ENCODE measurements at places on chromosomes 1 and 21. TPM values are rescaled to one million over a fixed set of nuclear protein-coding genes. Genes with fewer than 3 reads are reported as not detected.

- no peak for DNase-seq
Measured at GRCh38 chr1:1365875-1366698, 7.7 kb upstream of the MXRA8 start.

- DNase-seq: no peak
Measured at GRCh38 chr1:44663417-44663816, 10.9 kb downstream of the TMEM53 start.

DNA sequence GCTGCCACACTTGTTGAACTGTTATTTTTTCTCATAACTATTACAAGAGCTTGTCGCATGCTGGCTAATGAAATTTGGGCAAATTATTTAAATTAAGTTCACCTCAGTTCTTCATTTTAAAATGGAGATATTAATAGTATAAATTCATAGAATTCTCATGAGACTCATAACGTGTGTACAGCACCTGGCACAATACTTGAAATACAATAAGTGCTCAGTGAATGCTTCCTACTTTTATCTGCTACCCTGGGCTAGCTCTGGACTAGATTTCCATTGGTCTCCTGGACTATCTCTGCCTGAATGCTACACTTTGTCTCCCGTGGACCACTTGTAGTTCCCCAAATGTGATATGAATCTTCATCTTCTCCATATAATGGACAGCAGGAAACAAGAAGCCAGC is 919 bp downstream of the SLAMF6 start:
- no peak for DNase-seq

DNA sequence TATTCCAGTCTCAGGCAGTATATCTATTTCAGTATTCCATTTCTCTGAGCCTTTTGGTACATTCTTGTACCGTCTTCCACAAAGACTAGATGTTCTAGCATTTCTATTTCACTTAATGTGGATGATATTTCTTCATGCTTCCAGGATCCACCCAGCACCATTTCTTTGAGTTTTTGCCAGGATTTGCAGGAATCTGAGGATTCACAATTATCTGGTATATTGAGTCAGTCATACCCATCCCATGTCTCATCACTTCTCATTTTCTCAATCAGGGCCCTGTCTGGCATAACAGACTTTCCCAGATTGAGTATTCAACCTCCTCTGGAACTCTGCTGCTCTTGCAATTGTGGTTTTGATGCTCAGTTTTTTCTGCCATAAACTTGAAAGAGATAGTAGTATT is 20.9 kb upstream of the COL11A1 start:
- no peak for DNase-seq

GRCh38 chr21:39319251-39319756 is 5.9 kb upstream of the BRWD1 start:
- no peak for DNase-seq

Gene KLF17
- not detected for total RNA-seq

Gene GPR61
- not detected for total RNA-seq

DNA sequence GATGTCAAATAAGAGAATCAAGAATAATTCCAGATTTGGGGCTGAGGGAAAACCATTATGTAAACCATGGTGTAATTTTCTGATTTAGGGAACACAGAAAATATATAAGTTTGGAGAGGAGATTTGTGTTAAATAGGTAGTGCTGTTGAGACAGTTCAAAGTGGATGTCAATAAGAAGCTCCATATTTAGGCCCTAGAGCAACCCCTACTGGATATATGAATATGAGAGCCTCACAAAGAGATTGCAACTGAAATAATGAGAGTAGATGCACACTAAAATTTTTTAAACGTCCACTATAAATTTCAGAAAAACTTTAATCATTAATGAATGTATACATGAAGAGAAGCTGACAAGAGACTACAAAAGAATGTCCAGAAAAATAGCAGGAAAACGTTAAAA is 1447.8 kb upstream of the PRMT6 start:
- no peak for DNase-seq

- DNase-seq: no peak
Measured at GRCh38 chr1:58836408-58836807, 52.6 kb upstream of the JUN start.

- no peak for DNase-seq
Measured at GRCh38 chr1:20153000-20153418, 13.9 kb downstream of the PLA2G2F start.

GRCh38 chr21:46027851-46028493 is 46.4 kb downstream of the COL6A1 start:
- no peak for DNase-seq

GRCh38 chr1:175148068-175148467 is 44.5 kb downstream of the KIAA0040 start:
- DNase-seq: no peak

DNA sequence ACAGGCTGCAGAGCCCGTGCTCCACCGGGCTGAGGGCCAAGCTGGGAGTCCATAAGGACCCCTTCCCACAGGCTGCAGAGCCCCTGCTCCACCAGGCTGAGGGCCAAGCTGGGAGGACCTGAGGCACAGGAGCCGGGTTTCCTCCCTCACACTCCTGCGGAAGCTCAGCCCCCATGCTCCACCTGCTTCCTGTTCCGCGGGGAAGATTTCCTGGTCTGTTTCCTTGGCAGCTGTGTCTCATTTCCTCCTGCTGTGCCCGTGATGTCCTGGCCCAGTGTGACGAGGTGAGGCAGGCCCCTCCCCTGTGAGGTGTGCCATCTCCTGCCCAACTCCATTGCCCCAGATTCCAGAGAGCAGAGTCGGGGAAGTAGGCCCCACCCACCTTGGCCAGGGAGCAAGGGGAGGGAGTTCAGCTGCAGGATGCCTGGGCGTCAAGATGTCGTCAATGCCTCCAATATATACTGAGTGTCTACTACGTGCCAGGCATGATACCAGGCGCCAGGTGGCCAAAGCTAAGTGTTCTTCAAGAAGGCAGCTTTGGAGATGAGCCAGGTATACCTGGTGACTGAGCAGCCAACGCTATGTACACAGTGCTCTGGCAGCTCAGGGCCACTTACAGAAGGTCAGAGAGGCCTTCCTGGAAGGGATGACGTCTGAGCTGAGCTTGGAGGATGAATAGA is 58.8 kb downstream of the NAV1 start:
- no peak for DNase-seq

DNA sequence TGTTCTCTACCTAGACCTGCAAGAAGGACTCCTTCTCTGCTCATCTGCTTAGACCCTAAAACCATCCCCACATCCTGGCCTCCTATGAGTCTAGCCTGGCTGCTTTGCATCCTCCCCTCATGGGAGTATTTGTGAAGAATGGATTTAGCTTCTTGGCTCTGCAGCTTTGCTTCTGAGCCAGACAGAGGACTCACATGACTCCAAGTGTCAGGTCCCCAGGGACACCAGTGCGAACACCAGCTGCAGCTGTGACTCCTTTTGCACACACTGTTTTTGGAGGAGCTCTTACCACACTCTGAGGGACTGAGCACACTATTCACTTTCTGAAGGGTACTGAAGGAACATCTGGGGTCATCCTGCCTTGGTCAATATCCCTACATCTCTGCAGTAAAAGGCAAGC is 131.8 kb upstream of the SGIP1 start:
- no peak for DNase-seq

- no peak for DNase-seq
Measured at GRCh38 chr1:237817277-237817676, 73.4 kb downstream of the ZP4 start.

Gene HEYL
- total RNA-seq: 4.8 TPM

DNA sequence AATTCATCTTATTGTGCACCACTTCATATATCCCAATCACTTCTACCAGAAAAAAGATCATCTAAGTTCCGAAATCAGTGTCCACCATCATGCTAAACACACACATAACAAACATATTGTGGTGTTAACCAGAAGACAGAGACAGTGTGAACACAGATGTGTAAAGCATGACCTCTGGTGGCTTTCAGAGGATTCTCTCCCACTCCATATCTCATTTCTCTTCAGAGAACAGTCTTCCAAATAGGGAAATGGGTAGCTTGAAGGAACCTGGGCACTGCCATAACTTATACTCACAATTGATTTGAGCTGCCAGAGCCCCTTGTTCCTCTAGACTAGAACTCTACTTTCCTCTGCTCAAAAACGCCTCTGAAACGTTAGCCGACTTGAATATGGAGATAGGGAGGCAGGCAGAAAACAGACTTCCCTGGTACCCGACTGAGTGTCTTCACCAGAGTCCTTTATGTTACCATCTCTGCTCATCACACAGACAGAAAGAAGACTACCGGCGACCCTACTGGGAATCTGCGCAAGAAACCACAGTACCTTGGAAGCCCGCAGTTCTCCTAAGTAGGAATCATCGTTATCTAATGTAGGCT is 1.8 kb upstream of the ELAPOR1 start:
- DNase-seq: no peak

DNA sequence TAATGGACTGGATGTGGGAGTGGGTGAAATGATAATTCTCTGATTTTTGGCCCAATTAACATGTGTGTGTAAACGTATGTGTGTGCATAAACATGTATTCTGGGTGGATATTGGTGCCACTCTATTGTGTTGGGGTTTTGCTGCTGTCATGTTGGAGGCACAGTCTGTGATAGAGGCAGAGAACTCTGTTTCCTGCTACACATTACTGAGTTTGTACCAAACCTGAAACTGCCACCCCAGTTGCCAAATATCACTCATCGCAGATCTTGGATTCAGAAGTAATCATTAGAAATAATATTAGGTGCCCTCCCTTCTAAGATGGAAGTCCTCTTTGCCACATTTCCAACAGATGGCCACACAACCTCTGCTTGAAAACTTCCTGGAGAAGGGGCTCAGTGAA is 13.8 kb downstream of the FASLG start:
- no peak for DNase-seq

DNA sequence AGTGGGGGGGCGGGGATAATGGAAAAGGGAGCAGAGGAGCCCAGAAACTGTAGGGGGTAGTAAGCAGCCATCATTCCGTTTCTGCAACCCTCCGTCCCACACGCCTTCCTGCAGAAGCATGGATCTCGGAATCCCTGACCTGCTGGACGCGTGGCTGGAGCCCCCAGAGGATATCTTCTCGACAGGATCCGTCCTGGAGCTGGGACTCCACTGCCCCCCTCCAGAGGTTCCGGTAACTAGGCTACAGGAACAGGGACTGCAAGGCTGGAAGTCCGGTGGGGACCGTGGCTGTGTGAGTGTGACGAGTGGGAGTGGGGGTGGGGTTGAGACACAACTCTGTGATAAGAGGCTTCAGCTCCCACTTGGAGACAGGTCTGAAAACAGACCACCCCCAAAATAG is 706 bp downstream of the CREB3L4 start:
- no peak for DNase-seq

DNA sequence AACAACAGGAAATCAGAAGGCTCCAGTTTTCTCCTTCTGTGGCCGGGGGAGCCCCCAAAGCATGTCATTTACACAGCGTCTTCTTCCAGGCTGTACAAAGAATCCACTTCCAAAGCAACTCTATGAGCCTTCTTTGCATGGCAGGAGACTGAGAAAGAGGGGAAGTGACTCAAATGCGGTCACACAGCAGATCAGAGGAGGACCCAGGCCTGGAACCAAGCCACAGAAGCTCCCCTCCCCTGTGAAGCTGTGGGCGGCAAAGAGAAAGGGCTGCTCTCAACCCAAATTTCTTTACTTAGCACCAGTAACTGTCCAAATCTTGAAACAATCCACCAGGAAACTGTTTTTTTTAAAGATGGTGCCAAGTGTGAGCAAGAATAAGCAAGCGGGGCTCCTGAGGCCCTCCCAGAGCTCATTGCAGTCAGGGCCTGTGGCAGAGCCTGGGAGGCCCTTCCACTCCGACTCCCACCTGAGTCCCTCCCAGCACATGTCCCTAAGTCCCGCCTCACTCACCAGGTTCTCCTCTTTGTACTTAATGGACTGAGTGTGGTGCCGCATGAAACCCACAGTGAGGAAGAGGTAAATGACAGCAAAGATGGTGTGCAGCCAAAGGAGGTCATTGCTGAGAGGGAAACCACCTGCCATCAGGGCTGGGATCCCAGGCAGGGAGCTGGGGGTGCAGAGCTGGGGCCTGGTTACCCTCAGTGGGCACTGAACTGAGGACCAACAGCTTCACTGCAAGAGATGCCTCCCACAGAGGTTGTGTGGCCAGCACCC is 15.9 kb downstream of the TMEM63A start:
- DNase-seq: no peak

Gene TBCE
- total RNA-seq: 27.3 TPM

DNA sequence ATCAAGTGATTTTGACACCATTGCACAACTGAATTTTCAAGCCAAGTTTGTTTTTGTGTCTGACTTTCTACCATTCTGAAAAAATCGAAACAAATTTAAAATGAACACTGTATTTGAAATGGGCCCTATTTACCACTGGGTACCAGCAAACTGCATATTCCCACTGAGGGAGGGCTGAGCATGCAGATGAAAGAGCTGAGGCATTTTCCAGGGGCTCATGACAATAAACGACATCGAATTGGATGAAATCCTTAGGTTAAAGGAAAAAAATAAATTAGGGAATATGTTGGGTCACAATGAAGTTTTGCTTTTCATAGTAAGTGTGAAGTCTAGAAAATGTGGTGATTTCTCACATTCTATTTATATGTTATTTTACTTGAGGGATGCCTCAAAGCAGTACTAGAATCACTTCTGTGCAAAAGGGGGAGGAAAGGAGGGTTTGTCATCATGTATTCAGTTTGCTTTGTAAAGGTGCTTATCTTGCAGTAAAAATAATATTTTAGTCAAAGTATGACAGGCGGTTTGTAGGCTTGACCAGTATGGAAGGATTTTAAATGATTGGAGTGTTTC is 11.2 kb downstream of the ZBTB18 start:
- no peak for DNase-seq

Gene LRRIQ3
- 1.4 TPM for total RNA-seq

Gene ERRFI1
- total RNA-seq: 313 TPM

- no peak for DNase-seq
Measured at GRCh38 chr1:51072043-51072439, 30.0 kb upstream of the C1orf185 start.

DNA sequence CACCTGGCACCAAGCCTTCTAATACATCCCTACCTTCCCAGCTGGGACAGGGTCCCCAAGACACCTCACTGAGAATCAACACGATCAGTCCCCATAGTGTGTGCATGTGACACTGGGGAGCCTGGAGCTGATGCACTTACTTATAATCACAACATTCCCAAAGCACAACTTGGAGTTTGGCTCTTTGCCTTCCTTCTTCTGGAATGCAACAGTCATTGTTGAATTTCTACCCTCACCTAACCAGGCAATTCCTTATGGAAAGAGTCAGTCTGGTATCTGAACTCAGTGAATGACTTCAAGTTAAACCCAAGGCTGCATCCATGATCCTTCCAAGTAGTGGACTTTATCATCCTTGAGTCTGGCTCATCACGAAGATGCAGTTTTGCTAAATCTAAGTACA is 86.1 kb downstream of the DSCAM start:
- no peak for DNase-seq

DNA sequence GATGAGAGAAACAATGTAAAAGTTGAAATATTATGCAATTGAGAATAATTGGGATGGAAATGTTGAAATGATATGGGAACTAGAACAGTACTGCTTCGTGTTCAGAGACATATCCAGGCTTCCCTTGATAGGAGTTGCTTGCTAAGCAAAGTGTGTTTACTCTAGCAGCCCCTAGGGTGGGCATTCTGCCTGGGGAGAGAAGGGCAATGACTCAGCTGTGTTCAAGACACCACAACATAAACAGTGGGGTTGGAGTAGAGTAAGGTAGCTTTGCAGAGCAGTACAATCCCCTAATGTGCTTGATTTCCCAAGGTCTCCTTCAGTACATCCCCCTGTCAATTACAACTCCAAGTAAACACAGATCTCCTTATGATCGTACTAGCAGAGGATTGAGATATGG is 4.8 kb upstream of the PCNX2 start:
- no peak for DNase-seq

GRCh38 chr1:168531615-168532345 is 12.0 kb downstream of the XCL2 start:
- no peak for DNase-seq

GRCh38 chr1:3590951-3591865 is 20.1 kb downstream of the MEGF6 start:
- DNase-seq: no peak

Gene NBPF19
- 28.1 TPM for total RNA-seq

Gene MAGOH
- 26.8 TPM for total RNA-seq

All from omental fat pad (tissue), 4 donors.